ENCODE measurements at places on chromosomes 1 and 21.

GRCh38 chr1:226702957-226703831 is 35.9 kb downstream of the ITPKB start:
- DNase-seq: peak; percentile 88

GRCh38 chr1:111618961-111619634 is 491 bp upstream of the RAP1A start:
- no peak for DNase-seq

GRCh38 chr21:34372321-34372720 is 3.0 kb upstream of the SMIM11 start:
- DNase-seq: no peak

GRCh38 chr1:147492207-147492606 is 49.1 kb upstream of the BCL9 start:
- DNase-seq: no peak

DNA sequence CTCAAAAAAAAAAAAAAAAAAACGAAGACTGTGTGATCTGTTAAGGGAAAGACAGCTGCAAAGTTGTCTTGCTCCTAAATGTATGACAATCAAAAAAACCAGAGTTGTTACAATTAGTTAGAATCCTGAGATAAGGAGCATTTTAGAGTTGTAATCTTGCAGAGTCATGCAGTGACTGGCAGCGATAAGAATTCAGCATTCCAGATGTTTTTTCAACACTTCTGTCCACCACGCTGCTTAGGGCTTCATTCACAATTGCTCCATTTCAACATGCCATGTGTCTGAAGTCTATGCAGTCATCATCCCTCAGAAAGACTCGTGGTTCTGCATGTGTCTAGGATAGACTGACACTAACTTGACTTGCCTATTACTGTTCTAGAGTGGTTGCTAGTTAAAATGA is 102.4 kb upstream of the BACE2 start:
- DNase-seq: no peak

- DNase-seq: no peak
Observed at GRCh38 chr1:211259638-211260126, 516 bp downstream of the RCOR3 start.

DNA sequence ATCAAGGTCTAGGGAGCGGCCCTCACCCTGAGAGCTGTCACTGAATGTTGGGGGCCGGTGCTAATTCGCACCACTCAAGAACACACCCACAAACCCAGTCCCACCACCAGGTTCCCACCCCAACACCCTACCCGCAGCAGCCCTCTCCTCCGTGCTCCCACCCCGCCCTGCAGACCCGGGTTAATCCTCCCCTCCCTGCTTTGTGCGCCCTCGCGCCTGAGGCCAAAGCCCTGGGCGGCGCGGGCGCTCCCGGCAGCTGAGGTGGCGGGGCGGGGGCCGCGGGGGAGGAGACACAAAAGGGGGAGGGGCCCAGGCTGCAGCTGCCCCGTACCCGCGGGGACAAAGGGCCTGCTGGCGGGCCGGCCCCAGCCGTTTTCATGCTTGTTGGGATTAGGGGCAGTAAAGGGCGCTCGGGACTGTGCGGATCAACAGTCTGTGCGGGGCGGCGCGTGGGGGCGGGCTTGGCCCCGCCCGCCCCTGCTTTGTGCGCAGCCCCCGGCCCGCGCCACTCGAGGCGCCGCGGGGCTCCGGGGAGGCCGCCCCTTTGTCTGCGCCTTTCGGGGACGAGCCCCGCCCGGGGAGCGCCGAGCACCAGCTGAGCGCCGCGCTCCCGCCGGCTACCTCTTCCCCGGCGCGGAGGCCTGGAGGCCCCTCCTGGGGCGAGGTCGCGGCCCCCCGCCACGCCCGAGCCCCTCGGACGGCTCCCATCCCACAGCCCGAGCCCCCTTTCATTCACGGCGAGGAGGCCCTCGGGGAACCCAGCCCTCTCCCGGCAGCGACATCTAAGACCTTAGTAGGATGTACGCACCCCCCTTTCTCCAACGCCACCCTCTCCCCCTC is 10.9 kb downstream of the C1orf216 start:
- DNase-seq: peak; percentile 45

DNA sequence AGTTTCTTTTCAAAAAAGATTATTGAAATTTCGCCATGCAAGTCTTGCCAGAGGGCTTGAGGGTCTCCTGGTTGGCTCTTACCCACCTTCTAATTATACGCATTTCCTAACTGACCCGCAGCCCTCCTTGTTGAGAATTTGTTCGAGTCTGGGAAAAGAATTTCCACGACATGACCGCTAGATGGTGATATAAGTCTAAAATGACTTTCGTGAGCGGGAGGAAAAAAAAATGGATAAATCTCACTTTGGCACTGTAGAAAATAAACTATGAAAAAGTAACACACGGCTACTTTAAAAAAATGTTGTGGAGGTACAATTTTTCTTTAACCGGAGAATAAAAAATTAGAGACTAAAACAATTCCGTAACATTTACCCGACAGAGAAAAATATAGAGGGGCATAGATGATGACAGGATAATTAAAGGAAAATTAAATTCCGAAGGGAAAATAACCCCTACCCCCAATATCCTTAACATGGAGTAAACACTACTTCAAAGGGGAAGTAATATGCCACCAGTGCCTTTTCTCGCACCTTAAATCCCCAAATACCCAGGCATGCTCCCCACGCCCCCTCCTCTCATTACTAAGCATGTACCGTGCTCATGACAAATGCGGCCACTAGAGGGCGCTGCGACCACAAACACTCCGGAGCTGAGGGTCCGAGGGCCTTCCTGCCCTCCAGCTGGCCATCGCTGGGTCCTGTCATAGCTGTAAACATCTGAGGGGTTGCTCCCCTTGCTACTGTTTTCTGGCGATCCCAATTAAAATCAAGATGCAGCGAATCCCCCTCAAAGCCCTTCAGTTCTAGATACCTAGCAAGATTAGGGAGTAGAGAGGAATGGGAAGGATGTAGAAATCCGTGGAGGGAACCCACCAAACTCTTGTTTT is 266.9 kb downstream of the ASTN1 start:
- DNase-seq: peak; percentile 27

DNA sequence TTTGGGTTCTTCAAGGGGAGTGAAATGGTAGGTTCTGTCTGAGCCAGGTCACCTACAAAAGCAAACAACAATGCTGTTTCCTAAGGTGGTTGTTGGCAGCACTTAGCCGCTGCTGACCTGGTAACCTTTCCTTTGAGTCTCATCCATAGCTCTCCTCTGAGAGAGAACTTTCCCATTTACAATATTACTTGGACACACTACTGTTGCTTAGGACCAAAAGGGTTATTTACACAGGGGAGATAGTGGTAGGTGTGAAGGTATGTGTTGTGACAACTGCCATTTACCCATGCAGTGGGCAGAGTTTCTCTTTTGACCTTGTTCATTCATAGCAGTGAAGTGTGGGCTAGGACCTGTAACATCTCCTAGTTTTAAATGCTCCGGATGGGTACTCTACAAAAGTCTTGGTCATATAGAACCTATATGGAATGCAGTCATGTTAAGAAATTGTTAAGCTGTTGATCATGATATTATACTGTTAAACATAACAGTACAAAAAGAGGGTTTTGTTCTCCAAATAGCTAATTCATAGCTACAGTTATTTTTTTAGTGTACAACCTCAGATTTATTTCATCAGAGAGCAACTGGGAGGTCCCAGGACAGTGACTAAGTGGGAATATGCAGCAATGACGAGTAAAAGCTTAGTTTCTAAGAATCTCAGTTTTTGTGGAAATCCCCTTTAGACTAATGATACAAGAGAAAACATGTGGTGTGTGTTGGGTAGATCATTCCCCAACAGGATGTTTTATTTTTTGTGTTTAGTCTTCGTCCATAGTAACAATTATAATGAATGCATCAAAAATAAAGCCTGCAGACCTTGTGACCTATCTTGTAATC is 219.7 kb downstream of the NFIA start:
- DNase-seq: no peak

GRCh38 chr1:15810073-15810472 is 2.6 kb upstream of the UQCRHL start:
- no peak for DNase-seq

DNA sequence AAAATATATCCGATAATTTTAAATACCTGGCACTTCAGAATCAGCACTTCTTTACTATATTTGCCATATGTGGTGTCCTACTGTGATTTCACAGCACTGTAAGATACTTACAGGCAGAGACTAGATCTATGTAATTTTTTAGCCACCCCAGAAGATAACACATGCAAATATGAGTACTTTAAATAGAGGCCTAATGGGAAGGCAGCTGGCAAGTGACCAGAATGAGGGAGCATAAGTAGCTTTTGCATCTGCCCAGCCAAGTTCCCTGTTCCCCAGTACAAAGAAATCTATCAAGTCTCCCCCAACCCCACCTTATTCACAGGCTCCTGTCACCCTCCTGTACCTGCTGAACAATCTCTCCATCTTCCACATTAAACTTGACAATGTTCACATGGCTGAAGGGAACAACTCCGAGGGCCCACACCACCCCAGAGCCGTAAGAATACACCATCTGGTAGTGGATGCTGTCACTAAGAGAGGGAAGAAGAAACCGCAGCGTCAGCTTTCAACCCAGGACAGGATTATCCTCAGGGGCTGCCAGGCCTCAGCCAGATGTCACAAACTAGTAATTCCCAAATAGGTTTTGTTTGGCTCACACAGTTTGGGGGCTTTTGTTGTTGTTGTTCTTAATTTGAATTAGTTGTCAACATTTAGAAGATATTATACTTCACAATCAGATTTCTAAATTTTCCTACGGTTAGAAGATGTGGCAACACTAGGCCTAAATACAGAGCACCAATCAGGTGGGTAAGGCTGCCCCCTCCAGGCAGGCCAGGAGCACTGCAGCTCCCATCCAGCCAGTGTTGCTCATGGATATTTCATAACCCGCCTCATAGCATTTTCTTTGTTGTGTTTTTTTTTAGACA is 10.4 kb downstream of the EMC1 start:
- peak; percentile 58 for DNase-seq

GRCh38 chr1:9106286-9106685 is 22.6 kb downstream of the GPR157 start:
- DNase-seq: no peak

GRCh38 chr1:93692983-93693591 is 11.4 kb upstream of the BCAR3 start:
- no peak for DNase-seq

- no peak for DNase-seq
Observed at GRCh38 chr1:31135973-31136600, 70.6 kb upstream of the PUM1 start.

- DNase-seq: no peak
Observed at GRCh38 chr1:65541865-65542264, 121.4 kb downstream of the LEPR start.

DNA sequence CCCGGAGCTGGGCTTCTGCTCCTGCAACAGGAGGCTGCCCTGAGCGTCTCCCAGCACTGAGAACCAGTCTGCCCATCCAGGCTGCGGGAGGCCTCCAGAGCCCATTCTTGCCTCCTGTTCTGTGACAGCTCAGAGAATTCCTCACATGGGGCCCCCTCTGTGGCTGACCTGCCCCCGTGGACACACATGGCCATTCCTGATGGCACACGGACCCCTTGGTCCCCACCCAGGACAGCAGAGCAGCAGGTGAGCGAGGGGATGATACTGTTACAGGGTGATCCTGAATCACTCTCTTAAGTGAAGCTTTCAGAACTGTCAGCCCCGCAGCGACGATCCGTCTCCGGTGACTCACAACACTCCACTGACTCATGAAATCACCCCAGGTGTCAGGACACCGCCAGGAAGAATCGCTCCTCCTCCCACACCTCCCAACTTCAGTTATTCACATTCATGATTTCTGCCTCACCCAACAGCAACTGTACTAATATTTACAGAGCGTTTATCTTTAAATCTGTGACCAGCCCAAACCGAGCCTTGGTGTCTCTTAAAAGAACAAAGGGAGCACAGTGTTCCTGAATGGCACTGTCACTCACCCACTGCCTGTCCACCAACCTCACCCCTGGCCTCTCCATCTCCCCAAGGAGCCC is 22.5 kb downstream of the CHD5 start:
- no peak for DNase-seq

DNA sequence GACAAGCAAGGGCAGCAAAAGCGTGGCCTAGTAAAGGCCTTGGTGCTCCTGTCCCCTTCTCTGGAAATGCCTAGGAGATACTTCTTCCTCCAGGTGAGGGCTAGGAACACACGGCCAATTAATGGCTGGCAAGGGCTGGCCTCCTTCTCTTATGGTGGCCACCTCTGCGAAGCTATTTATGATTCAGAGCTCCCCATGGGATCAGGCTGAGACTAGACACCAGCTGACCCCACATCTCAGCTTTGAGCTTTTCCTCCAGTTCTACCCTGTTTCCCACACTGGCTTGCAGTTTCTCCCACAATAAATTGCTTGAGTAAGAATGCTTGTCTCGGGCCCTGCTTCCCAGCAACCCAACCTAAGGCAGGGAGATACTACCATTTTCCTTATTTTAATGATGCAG is 53.7 kb downstream of the CAMK2N1 start:
- DNase-seq: no peak

DNA sequence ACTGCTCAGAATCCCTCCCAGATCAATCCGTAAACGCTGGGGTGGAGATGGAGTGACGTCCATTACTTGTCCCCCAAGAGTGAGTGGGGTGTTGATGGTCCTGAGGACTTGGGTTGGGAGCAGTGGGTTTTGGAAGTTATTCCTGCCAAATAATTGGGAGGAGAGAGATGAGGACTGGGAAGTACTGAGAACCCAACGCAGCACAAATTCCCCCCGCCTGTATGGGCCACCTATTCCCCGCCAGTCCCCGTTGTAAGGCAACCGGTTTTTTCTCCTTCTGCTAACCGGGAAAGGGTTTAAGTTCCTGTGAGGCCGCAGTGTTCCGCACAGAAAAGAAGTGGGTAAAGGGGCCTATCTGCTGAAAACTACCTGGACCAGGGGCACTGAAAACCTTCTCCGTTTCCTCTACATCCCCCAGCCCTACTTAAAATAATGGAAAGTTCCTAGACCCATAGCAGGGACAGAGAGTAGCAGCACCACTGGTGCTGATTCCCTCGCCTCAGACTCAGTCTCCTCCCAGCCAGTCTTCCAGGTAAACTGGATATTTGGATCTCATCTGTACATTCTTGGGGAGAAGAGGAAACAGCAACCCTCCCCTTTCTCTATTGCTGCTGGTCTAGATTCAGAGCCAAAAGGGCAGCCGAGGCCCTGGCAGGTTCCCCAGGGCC is 738 bp downstream of the LURAP1 start:
- no peak for DNase-seq

DNA sequence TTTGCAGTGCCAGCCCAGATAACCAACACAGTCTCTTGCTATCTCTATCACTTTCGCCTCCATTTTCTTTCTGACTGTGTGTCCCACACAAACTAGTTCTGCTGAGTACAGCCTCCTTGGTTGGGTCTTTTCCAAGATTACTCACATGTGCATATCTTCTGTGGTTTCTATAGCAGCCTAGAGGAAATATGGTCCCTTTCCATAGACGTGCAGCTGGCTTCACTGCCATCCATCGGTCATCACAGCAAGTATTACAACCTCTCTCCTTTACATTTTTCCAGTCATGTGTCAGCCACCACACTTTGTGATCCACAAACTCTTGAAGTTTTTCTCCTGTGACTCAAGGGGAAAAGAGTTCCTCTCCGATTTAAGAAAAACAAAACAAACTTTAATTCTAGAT is 893.4 kb upstream of the ADGRL4 start:
- no peak for DNase-seq

DNA sequence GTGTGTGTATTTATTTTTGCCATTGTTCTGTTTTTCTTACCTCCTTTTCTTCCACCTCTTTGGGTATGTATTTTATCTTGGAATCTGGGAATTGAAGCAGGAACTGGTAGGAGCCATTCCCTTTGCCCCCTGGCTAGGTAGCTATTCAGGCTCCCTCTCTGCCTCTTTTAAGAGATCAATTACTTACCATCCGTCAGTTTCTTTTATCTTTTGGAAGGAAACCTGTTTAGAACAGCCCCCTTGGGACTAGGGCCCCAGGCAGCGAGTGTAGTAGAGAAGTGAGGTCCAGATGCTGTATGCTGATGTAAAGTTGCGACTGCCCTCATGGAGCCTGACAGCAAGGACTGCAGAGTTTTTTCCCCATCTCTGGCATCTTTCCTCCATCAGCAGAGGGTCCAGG is 41.6 kb downstream of the KIRREL1 start:
- DNase-seq: no peak

All from GM12892 (cell line).